HFFc6 (cell line): ENCODE measurements at places on chromosomes 2 and 18.

GRCh38 chr2:108587621-108588020 lies 53.4 kb downstream of the LIMS1 start:
- DNase-seq, result peak; percentile 70

GRCh38 chr2:186984966-186985365 lies 136.0 kb upstream of the ZSWIM2 start:
- no peak for DNase-seq

GRCh38 chr2:1811971-1812350 lies 67.6 kb upstream of the PXDN start:
- no peak for DNase-seq

DNA sequence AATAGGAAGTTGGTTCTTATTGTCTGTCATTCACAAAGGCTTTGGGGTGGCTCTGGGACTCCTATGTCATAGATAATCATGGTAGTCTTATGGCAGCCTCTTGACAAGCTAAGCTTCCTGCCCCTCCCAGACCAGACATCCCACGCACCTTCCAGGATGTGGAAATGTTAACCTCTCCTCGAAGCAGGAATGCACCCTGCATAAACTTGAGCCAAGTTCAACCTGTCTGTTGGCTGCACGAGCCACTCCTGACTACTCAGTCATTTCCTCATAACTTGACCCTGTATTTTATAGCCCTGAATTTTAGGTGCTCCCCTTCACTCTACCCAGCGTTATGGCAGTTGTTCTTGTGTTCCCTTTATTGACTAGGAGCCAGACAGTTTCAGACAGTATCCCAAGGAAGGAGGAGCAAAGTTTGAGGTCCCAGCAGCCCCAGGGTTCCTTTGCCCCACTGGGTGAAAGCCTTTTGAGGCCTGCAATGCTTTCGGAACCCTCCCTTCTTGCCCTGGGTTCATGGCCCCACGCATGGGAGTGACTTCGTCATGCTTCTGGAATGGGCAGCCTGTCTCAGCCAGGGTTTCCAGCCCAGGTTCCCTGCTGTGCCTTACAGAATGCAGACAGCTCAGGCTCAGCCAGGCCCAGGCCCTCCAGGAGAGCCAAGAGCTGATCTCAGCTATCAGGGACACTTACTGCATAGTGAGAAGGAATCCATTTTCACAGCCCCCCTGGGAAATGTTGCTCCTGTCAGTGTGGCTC lies 15.6 kb upstream of the INO80C start:
- DNase-seq, result peak; percentile 29

DNA sequence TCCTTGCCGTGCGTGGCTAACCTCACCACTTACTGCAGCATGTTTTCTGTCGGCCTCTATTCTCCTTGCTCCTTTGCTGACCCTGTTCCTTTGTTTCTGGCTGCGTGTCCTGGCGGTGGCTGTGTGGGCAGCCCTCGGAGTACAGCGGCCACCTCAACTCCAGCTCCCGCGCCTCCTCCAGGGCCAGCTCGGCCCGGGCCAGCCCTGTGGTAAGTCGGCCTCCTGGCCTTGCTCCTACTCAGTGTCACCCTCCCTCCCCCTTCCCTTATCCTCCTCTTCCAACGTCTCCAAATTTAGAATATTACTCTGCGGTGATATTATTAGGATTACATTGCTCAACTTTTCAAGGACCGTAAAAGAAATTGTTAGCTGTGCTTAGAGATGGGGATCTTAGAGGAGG lies 59.5 kb upstream of the RBM44 start:
- DNase-seq, result no peak

- no peak for DNase-seq
Observed at GRCh38 chr2:158458617-158458920, 1.8 kb downstream of the PKP4 start.

DNA sequence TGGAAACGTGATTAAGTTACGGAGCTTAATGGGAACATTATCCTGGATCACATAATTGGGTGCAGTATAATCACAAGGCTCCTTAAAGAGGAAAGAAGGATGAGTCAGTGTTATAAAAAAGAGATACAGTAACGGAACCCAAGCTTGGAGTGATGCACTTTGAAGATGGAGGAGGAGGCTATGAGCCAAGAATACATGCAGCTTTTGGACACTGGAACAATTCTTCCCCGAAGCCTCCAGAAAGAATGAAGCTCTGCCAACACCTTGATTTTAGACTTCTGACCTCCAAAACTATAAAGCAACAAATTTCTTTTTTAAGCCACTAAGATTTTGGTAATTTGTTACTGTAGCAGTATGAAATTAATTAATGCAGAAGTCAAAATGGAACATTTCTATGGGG lies 85.1 kb downstream of the CDH7 start:
- DNase-seq, result no peak

GRCh38 chr2:177393824-177394593 lies 1.4 kb downstream of the AGPS start:
- no peak for DNase-seq

DNA sequence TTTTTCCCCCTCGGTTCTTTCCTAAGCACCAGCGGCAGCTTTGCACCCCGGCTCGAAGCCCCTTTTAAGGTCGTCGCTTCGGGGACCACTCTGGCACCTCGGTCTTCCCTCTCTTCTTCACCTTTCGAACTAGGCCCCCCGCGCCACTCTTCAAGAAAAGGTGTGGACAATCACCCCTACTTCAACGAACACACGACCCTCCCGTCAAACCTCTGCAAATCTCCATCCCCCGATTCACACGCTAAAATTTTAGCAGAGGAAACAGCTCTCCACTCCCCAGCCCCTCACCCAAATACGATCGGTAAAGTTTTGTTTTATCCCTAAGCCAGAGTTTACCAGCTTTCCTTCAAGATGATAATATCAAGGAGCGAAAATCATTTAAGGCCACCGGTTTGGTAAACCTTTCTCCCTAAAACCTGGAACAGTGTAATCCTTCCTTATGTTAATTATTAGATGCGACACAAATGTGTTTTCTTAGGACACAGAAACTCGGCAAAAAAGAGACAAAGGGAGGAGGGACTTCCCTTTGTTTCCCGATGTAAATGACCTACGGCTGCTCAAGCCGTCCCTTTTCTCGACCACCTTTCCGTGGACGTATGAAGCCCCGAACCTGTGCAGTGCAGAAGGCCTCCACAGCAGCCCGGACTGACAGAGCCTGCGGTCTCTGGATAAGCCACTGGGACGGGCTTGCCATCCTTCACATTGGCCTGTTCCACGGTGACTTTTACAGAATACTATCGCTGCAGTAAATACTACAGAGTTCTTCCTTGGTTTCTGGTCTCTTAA lies 85.2 kb downstream of the RBMS1 start:
- DNase-seq, result peak; percentile 20

DNA sequence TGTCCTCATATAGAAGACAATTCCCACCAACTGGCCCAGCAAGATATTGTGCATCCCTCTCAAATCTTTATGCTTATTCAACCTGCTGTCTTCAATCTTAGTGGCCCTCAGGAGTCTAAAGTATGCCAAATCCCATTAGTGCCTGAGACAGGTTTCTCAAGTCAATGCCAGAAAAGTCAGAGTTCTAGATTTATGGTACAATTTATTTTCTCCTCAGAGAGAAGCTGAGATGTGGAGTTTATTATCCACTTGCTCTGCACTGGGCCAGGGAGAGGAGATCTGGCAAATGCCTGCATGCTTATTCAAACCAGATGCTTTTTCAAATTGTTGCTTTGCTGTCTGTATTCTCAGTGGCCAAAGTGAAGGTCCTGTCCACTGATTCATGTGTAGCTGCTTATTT lies 825.2 kb downstream of the METTL4 start:
- DNase-seq, result no peak

DNA sequence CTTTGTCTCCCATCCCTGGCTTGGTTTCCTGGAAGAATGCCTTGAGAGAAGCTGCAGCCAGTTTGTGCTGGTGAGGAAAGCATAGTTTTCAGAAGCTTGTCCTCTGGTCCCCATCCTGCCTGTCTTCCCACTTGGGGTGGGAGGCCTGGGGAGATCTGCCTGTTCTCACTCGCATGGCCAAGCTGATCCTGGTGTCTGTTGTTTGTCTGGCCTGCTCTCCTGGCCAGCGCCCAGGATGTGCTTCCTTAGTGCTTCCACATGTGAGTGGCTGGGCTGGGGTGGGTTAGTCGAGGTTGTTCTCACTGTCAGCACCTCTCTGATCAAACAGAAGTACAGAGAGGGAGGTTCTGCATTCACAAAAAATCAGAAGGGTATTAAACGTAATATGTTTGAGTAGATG lies 49.5 kb downstream of the PTPRM start:
- no peak for DNase-seq

- DNase-seq, result no peak
Observed at GRCh38 chr18:48985161-48985560, 34.4 kb upstream of the SMAD7 start.

DNA sequence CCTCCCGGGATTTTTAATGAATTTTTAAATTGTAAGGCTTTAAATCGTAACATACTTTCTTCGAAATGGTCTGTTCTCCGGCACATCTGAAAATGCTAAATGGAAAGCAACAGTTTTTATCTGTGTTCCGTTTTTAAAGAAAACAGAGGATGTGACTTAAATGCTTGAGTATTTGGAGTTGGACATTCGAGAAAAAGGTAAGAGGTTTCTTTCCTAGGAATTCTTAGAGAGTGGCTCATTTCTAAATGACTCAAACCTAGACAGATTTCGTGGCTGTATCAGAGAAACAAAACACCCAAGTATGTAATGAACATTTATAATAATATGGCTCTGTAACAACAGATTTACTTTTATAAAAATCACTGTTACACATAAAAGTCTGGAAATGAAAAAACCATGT lies 177.6 kb upstream of the CCDC68 start:
- DNase-seq, result peak; percentile 35

- DNase-seq, result peak; percentile 43
Observed at GRCh38 chr2:12504443-12504842, 212.3 kb upstream of the TRIB2 start.

GRCh38 chr2:134564549-134564948 lies 154.3 kb downstream of the TMEM163 start:
- DNase-seq, result no peak

DNA sequence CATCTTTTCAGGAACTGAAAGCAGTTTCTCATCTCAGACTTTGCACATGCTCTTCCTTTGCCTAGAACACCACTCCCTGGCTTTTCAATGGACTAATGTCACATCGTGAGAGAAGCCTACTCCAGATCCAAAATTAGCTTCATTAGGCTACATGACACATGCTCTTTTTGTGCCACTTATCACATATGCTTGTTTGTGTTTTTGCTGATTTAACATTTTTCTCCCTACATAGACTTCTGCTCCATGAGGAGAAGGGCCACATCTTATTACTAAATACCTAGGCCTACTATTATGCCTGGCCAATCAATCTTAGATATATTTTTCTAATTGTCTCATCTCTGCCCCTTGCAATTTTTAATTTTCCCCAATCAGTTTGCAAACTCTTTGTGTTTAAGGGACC lies 186.4 kb upstream of the LHCGR start:
- DNase-seq, result no peak

DNA sequence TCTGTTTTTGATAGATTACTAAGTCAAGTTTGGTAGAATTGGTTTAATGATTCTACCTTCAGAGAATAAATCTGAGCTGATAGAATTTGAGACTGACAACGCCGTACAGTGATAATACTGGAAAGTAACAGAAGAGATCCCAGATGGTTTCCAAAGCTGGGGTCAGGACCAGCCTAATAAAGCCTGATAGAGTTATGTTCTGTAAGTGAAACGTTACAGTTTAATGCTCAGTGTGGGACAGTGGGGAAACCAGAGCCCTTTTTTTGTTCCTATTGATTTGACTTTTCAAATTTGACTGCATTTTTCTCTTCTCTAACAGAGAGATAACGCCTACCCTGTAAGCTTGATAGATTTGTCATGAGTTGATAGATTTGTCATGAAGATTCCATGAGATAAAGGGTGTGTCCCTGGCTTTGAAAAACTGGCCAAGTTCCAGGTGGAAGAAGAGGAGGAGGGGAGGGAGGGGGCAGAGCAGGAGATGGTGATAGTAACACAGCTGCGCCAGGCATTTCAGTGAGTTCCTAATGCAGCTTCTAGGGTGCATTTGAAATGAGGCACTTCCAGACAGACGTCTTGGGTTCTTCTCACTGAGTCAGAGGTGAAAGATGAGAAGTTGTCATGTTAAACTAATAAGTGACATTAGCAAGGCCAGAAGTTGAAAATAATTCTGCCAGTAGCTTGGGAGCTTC lies 65.1 kb downstream of the CERS6 start:
- DNase-seq, result no peak

DNA sequence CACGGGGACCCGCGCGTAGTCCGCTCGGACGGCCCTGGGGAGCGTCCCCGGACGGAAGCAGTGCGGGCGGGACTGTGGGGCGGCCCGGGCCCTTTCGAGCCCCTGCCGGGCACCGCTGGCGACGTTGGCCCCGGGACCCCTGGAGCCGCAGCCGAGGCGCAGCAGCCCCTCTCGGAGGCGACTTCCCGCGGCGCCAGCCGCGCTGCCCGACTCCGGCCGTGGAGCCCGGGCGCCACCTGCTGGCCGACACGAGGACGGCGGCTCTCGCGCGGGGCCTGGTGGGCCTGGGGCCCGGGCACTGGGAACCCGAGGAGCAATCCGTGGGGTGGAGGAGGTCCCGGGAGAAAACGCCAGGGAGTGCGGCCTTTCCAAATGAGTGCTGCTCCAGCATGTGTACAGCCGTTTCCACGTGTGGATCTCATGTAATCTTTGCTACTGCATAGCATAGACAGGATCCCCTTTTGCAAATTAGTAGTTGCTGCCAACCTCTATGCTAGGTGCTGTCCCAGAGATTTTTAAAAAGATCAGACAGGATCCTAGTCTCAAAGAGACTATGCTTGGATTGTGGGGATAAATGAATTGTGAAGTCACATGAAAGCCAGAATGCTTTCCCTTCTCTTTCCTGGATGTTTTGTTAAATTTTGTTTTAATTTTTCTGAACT lies 4.0 kb downstream of the ID2 start:
- DNase-seq, result no peak

DNA sequence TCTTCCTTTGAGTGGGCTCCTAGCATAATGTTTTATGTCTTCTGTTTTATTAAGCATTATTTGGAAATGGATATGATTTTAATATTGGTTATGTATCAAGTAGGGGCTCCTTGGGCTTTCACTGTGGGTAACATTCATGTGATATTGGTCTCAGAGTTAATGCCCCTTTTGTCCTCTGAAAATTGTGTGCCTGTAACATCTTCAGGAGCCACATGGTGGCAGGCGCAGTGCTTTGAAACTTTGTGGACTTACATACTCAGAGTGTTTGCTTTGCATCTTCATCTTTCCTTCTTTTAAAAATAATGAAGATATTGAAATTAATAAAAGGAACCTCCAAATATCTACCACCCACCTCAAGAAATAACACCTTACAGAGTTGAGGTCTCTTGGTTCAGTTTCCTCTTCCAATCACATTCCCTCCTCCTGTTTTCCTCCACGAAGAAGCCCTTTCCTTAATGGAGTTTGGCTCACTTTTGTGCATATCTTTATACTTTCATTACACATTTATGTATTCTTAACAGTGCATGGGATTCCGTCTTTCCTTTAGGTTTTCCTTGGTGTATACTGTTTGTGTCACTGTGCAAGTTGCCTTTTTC lies 73.5 kb downstream of the LIMS1 start:
- DNase-seq, result peak; percentile 43

GRCh38 chr2:230447036-230447435 lies 31.0 kb downstream of the SP100 start:
- no peak for DNase-seq

GRCh38 chr2:43225093-43225787 lies 1.2 kb downstream of the ZFP36L2 start:
- peak; percentile 62 for DNase-seq
